ENCODE measurements at places on chromosomes 7 and 10.

- peak; percentile 56 for DNase-seq
Measured at GRCh38 chr10:119496273-119496672, 46.2 kb downstream of the RGS10 start.

- DNase-seq: no peak
Measured at GRCh38 chr7:123972045-123972444, 47.0 kb downstream of the SPAM1 start.

GRCh38 chr7:39811161-39811614, 138.9 kb upstream of the CDK13 start:
- DNase-seq: no peak

GRCh38 chr7:2104107-2104710, 128.5 kb downstream of the MAD1L1 start:
- DNase-seq: peak; percentile 82

- DNase-seq: no peak
Measured at GRCh38 chr7:139387594-139387993, 27.9 kb downstream of the LUC7L2 start.

GRCh38 chr7:128307061-128307460, 36.6 kb downstream of the RBM28 start:
- no peak for DNase-seq

GRCh38 chr10:115953281-115953680, 319.7 kb downstream of the GFRA1 start:
- no peak for DNase-seq

DNA sequence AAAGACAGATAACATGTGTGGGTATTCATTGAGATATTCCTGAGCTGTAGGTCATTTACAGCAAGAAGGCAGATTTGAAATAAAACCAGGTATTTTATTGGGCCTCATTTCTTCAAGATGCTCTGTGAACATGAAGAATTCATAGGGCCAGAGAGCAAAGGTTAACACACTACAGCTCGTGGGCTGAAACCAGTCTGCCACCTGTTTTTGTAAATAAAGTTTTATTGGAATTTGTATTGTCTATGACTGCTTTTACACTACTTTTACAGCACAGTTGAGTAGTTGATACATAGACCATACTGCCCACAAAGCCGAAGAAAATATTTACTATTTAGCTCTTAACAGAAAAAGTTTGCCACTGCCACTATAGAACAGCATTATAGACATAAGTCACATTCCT, 22.1 kb upstream of the LIPA start:
- no peak for DNase-seq

DNA sequence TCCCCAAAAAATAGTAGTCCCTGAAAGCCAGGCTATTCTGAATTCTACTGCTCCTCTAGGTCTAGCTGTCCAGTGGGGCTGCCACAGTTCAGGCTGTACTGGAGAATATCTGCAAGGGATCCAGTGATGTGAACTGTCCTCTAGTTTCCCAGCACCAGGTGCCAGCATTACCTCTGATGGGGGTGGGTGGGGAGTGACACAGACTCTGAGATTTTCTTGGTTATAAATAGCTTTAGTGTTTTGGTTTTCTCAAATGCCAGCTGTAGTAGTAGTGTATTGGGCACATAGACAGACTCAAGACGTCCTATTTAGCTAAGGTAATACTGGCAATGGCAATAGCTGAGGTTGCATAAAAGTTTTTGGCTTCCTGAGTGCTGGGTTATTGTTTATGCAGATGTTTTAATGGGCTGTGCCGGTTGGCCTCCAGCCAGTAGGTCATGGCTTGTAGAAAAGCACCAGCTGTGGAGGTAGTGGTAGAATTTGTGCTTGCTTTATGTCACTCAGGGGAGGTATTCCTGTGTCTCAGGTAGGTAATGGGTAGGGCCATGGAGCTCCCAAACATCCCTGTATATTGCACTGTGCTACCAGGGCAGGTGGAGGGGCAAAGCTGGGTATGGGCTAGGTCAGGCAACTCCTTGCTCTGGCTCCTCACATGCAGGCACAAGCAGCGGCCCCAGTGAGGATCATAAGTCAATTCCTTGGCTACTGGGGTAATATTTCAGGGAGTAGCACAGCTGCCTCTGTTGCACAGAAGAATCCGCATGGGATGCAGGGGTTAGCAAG, 338.7 kb upstream of the LRRTM3 start:
- no peak for DNase-seq

GRCh38 chr7:94223375-94224084, 171.2 kb upstream of the COL1A2 start:
- no peak for DNase-seq

DNA sequence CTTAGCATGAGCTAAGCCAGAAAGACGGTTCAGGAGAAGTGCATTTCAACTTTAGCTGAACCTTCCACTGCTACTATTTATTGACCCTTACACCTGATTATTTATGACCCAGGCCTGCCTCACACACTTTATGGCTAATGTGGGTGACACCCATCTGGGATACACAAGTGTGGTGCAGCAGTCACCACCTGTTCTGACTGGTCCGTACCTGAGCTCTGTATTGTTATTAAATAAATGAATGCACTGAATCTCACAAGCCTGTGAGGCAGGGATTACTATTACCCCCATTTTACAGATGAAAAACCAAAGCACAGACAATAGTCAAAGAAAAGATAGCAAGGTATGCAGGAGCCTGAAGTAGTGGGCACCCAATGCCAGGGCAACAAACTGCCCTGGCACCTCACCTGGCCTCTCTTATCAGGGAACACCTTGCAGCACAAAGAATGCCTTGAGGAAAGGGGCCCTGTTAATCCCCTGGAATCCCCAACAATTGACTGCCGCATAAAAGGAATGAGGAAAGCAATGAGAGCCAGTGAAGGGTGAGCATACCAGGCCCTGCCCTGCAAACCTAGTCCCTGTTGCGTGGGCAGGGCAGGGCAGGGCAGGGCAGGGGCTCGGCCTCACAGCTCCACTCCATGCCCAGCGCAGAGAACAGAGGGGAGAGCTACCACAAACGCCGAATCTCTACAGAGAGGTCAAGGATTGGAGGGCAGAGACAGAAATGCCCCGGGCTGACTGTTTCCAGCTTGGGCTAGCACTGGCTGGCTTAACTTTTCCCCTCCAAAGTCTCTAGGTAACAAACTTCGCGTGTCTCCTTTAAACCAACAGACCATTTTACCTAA, 1.3 kb downstream of the ANXA11 start:
- DNase-seq: no peak

DNA sequence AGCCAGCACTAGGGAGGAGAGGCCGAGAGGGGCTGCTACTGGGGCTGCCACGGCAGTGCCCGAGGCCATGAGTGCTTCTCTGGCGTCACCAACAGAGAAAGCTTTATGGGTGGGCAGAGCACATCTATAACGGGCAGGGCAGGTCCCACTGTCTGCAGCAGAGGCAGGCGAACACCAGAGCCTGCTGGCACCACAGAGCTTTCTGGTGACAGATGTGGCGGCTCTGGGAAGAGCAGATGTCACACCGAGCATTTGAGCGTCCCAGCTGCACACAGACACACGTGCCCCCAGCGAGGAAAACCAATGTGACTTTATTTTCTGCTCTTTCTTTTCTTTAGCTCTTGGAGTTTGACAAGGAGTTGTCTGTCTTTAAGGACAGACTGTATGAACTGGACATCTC, 20.5 kb downstream of the NKX6-2 start:
- DNase-seq: no peak

DNA sequence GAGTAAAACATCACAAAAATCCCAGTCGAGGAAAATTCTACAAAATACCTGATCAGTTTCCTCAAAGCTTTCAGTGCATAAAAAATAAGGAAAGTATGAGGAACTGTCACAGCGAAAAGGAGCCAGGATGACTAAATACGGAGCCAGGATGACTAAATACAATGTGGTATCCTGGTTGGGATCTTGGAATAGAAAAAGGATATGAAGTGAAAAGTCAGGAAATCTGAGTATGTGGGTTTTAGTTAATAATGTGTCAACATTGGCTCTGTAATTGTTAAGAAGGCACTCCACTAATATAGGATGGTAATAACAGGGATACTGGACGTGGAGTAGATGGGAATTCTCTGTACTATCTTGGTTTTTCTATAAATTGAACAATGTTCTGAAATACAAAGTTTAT, 175.5 kb downstream of the SUGCT start:
- no peak for DNase-seq
